ENCODE measurements at places on chromosomes 7 and 10.
A peak's percentile ranks its signal among the peaks of the same experiment; 100 is the strongest.

- DNase-seq: no peak
Measured at GRCh38 chr7:2145835-2146580, 86.7 kb downstream of the MAD1L1 start.

GRCh38 chr7:99127636-99128035 lies 16.3 kb downstream of the SMURF1 start:
- DNase-seq: no peak

- no peak for DNase-seq
Measured at GRCh38 chr7:45911311-45911710, 9.8 kb downstream of the IGFBP3 start.

- DNase-seq: no peak
Measured at GRCh38 chr7:80187727-80188126, 53.1 kb downstream of the GNAI1 start.

DNA sequence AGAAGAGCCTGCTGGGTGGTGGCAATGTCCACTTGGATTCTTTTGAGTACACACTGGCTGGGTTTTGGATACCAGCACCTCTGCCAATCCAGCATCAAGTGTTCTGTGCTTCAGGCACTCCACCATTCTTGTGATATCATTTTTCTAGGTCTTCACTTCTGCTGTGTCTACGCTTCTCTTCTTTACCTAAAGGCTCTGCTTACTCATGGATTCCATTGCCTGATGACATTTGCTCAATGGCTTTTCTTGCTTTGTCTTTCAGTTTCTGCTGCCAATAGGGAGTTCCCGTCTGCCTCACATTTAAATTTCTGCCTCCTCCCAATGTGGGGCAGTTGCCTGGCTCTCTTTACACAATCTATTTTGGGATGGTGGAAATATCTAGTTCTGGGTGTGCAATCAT lies 12.7 kb upstream of the PAPSS2 start:
- DNase-seq: no peak

GRCh38 chr10:129972966-129973673 lies 9.0 kb upstream of the EBF3 start:
- no peak for DNase-seq

DNA sequence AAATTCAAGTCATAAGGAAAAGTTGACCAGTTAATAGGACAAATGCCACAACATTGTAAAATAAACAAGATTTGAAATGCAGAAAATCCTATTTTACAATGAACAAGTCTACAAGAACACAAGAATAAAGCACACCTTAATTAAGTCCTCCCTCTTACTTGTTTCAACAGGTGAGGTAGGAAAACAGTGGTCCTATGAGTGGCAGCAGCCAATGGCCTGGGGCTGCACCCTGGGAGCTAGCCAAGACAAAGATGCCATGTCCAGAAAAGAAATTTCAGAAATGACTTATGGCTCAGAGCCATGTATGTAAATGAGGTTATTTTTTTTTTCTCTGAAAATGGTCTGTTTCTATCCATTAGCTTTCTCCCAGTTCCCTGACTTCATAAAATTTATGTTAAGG lies 14.3 kb downstream of the KLLN start:
- DNase-seq: no peak

GRCh38 chr10:33267708-33268107 lies 66.8 kb downstream of the NRP1 start:
- no peak for DNase-seq

- no peak for DNase-seq
Measured at GRCh38 chr10:75613685-75614504, 182.5 kb downstream of the LRMDA start.

DNA sequence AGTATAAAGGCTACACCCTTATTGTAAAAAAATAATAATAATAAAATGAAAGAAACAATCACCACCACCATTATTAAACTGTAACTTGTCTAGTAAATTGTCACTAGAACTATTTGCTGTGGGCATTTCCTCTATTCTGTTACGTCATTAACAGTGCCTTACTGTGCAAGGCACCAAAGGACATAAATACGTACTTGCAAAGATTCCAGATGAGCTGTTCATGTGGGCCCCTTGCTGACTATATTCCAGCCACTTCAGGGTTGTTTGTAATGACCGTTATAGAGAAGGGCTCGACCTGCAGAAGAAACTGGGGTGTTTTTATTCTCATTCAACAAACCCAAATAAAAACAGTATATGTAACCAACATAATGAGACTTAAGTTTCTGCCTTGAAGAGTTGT lies 60.4 kb downstream of the KLRG2 start:
- no peak for DNase-seq

DNA sequence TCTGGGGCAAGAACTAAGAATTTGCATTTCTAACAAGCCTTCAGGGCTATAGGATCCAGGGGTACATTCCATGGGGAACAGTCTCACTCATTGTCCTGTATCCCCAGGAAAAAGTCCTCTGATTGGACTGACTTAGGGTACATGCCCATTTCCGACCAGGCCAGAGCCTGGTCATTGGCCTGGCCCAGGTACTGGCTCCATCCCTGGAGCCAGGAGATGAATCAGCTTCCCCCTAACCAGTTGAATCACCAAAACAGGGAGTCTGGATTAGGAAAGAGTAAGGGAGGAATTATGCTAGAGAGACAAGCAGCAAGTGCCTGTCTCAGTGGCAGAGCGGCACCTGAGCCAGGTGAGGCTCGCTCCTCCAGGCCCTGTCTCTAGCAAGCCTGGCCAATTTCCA lies 137.5 kb downstream of the FGFR2 start:
- no peak for DNase-seq

DNA sequence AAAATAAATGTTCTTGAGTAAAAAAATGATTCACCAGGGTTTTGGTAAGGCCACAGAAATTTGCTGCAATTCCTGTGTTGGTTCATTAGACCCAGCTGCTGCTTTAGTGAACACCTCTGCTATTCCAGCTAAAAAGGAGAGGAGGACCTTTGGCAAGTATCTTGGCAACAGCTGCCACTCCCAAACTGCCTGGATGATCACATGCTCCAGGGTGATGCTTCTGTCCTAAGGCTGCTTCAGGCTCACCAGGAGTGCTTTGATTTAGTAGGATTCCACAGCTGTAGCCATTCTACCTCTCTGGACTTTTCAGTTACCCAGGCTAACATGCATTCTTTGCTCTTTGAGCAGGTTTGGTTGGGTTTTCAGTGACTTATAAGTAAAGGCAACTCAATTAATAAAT lies 82.6 kb upstream of the NPVF start:
- DNase-seq: no peak

DNA sequence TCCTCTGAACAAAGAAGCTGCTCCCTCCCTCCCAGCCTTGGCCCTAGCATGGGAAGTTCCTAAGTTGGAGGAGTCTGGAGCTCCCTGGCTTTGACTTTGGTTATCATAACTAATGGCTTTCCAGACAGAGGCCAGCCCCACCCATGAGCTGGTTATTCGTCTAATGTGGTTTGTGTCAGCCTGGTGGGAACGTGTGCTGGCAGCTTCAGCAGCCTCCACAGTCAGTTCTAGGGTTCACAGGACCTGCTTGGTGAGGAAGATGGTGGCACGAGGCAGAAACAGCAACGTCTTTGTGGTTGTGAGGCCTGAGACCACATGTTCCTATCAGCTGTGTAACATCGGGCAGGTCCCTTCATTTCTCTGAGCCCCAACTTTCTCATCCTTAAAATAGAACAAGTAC lies 103.1 kb downstream of the PAXIP1 start:
- DNase-seq: no peak

DNA sequence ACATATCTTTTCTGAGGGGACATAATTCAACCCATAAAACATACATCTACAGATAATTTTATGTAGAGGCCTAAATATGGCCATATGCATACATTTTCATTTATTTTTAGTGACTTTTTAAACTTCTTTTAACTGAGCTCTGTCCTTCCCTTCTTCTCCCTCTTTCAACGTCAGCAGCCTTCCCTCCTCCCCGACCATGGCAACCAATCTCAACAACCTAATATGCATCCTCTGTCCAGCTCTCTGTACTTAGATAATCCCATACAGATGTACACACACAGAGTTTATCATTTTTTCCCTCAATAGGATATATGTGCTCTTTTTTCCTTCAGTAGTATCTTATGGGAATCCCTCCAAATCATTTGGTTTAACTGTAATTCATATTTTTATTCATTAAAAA lies 94.3 kb downstream of the CCDC71L start:
- no peak for DNase-seq

DNA sequence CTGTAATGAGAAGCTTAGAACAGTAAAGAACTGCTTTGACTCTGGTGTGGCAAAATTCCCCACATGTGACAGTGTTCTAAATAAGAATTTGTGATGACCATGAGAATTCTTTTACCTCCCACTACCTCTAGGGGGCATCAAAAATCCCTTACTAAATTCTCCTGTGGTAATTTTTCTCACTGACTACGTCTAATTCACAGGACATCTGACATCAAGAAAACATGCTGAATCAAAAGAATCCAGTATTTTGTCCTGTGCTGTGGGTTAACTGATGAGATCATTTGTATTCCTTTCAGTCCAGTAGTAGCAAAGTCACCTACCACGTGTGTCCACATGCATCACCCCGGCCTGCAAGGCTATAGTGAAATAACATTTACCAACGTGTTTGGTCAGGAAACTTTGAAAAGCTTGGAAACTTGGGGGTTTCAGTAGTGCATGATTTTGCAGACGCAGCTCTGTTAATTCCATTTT lies 103.8 kb downstream of the ATE1 start:
- DNase-seq: peak; percentile 54

DNA sequence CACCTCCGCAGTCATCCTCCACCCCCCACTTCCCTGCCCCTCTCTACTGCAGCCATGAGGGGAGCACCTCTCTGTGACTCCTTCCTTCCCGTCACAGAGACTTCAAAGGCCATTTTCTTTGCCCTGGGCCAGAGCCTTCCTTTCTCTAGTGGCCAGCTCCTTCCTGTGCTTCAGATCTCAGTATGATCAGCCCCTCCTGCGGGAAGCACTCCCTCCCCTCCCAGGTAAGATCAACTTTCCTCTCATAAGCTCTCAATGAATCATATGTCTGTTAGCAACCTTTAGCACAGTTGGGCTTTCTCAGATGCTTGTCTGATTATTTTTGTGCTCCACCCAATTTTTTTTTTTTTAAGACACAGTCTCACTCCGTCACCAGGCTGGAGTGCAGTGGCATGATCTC lies 241.0 kb upstream of the PRSS1 start:
- DNase-seq: no peak

- no peak for DNase-seq
Measured at GRCh38 chr7:41869091-41869490, 166.2 kb upstream of the INHBA start.

DNA sequence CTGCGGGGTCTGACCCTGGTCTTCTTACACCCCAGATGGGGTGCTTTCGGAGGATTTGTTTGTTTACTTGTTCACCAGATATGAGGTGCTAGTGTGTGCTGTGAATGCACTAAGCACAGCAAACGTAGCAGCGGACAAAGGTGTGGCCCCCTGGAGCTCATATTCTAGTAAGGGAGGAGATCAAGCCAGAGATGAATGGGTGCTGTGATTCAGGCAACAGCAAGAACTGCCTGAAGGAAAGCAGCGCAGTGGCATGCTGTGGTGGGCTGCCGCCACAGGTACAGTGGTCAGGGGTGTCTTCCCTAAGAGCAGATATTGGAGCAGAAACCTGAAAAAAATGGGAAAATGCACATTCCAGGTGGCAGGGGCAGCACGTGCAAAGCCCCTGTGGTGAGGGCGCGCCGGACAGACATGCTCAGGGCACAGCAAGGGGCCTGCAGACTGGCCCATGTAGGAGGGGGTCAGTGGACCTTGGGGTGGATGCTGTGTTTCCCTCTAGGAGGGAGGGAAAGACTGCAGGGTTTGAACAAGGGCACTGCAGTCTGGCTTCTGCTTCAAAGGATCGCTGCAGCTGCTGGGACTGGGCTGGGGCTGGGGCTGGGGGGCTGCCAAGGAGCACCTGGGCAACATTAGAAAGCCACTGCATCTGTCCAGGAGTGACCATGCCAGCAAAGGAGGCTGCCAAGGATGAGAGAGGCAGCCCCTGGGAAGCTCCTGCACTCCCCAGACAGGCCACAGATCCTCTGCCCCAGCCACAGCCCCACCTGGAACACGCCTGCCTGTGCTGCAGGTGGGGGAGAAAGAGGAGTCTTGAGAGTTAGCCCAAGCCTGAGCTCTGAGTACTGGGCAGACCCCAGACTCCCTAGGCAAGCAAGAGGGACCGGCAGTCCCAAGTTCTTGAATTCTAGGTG lies 927 bp upstream of the DEPP1 start:
- no peak for DNase-seq

- DNase-seq: no peak
Measured at GRCh38 chr7:7675686-7676085, 35.1 kb downstream of the UMAD1 start.

DNA sequence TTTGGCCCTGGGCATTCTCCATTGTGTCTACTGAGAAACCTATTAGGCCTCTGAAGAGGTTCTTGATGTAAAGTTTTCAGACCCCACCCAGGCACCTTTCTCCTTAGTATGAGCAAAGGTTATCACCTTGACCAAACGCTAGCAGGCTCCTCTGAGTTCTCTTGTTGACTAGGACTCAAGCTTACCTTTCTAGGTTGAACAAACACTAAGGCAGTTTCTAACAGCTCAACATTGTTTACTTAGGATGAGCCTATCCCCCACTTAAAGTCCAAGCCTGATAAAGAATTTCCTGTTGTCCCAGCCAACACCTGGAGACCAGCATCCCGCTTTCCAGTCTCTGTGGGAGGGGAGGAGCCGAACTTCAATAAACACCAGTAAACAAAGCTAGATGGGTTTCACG lies 26.3 kb upstream of the ITGB8 start:
- no peak for DNase-seq

DNA sequence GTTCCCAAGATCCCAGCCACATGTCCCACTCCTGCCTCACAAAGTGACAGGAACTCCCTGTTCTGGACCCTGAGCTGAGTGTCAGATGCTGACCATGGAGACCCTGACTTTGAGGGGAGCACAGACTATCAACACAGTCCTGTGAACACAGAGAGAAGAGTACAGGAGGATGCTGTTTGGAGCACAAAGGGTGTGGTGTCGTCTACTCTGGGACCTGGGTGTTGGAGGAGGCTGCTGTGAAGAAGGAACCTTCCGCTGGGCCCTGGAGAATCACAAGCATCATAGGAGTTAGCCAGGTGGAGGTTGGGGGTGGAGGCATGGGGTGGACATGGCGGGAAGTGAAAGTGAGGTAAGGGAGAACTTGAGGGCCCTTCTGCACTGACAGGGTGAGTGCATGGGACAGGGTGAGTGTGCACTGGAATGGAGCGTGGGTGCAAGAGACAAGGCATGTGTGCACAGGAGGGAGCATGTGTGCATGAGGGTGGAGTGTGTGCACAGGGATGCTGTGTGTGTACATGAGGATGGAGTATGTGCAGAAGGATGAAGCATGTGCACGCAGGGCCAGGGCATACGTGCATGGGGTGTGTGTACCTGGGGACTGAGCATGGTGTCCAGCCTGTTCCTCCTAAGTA lies 70.7 kb upstream of the ANTXRL start:
- no peak for DNase-seq

- no peak for DNase-seq
Measured at GRCh38 chr7:19585761-19586160, 123.1 kb downstream of the POLR1F start.

- DNase-seq: no peak
Measured at GRCh38 chr7:92517631-92518030, 10.7 kb downstream of the PEX1 start.

- DNase-seq: no peak
Measured at GRCh38 chr10:131789516-131789915, 111.3 kb upstream of the PPP2R2D start.
